ENCODE measurements at places on chromosomes 3 and 15.

GRCh38 chr3:50139718-50140423, 15.3 kb upstream of the SEMA3F start:
- no peak for DNase-seq

- no peak for DNase-seq
Observed at GRCh38 chr15:40407330-40407990, 1.9 kb downstream of the IVD start.

- no peak for DNase-seq
Observed at GRCh38 chr15:98439523-98439942, 208.8 kb upstream of the IGF1R start.

GRCh38 chr3:106379251-106379750, 510.5 kb upstream of the CBLB start:
- DNase-seq = no peak

- no peak for DNase-seq
Observed at GRCh38 chr3:15052335-15053242, 12.5 kb downstream of the MRPS25 start.

DNA sequence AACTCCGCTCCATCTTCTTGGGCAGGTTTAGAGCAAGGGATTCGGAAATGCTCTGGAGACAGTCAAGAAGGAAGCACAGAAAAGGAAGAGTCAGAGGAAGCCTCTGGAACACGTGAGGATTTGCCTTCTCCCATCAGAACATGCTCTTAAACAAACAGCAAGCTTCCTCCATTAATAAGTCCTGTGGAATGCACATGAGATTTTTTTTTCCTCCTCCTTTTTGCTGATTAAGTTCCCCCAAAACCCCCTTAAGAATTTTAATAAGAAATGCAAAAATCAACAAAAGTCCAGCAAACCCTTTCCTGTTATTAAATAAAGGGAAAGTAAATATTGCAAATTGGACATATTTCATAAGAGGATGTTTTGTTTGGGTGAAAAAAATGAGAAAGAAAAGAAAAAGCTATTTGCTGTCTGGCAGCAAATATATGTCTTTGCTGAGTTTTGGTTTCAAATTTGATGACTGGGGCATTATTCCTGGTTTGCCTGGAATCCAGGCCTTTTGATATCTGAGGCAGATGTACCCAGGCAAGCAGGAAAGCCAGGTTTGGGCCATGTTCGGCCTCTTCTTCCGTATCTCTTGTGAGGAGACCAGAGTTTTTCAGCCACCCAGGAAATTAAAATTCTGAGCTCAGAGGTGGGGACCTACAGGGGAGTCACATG, 7.9 kb upstream of the TSEN2 start:
- DNase-seq = no peak

DNA sequence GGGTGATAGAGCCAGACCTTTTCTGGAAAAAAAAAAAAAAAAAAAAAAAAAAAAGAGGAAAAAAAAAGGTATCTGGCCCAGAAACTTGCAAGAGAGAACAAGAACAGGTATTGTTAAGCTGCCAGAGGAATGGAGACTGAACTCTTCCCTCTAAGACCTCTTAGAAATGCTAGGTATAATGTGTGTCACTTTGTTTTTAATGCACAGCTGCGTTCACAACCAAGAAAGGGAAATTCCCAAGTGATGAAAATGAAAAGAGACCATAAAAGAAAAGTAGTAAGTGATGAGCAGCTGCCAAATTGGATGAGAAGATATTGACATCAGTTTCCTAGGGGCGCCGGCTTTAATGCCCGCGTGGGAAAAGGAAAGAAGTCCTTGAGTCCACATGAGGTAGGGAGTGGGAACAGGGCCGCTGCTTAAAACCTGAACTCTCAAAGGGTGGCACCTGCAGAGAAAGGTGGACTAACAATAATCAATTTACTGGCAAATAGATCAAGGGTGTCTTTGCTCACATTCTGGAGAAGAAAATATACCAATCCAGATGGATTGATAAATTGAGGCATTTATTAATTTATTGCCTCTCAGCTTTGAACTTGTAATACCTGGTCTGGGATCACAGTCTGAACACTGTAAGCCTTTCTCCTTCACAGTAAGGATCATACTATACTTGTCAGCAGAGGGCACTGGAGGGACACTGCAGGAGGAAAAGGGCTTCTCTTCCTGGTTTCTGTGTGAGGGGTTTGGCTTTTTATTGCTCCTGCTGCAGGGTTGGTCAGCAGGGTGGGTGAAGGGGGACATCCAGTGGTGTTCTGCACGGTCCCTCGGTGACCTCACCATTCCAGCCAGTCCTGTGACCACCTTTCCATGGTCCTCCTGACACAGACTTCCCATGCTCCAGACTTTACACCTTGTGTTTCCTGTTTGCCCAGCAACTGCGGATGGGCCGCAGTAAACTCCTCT, 131.6 kb downstream of the AQP9 start:
- no peak for DNase-seq

DNA sequence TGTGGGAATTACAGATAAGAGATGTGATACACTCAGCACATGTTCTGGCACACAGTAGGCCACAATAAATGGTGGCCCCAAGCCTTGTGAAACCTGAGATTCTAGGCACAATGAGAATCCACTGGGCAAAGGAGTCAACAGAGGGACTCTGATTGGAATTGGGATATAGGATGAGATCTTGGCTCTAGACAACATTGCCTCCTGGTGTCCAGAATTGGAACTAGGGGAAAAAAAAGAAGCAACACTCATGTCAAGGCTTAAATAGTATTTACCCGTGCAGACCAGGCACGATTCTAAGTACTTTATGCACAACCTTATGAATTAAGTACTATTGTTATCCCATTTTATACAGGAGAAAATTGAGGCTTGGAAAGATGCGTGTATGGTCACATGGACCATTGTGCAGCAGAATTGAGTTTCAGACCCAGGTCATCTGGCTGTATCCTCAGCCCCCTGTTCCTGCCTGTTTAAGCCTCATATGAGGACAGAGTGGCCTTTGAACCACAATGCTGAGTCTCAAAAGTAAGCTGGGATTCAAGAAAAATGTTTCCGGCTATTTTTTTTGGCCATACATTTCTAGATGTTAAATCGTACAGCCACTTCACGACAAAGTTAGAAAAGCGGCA, 124.8 kb downstream of the SV2B start:
- no peak for DNase-seq

- DNase-seq = no peak
Observed at GRCh38 chr3:197540961-197541377, 14.8 kb downstream of the BDH1 start.

- DNase-seq = no peak
Observed at GRCh38 chr3:117547956-117548550, 838.5 kb downstream of the TUSC7 start.

- no peak for DNase-seq
Observed at GRCh38 chr15:77059786-77060361, 11.0 kb downstream of the TSPAN3 start.

GRCh38 chr3:142447301-142447851, 461 bp downstream of the XRN1 start:
- DNase-seq = peak; percentile 23

GRCh38 chr3:18864933-18865731, 283.2 kb upstream of the KCNH8 start:
- DNase-seq = no peak
